ENCODE measurements at places on chromosomes 12 and 14. TPM values are rescaled to one million over a fixed set of nuclear protein-coding genes. Genes with fewer than 3 reads are reported as not detected.
A peak's percentile ranks its signal among the peaks of the same experiment; 100 is the strongest.

Gene CEBPE
- total RNA-seq, result not detected

Gene CFAP54
- 21.5 TPM for total RNA-seq

Gene C14orf180
- not detected for total RNA-seq

Gene ZNF839
- 12.5 TPM for total RNA-seq

Gene RIMKLB
- 92.6 TPM for total RNA-seq

Gene ANKRD33
- total RNA-seq, result 0.95 TPM

DNA sequence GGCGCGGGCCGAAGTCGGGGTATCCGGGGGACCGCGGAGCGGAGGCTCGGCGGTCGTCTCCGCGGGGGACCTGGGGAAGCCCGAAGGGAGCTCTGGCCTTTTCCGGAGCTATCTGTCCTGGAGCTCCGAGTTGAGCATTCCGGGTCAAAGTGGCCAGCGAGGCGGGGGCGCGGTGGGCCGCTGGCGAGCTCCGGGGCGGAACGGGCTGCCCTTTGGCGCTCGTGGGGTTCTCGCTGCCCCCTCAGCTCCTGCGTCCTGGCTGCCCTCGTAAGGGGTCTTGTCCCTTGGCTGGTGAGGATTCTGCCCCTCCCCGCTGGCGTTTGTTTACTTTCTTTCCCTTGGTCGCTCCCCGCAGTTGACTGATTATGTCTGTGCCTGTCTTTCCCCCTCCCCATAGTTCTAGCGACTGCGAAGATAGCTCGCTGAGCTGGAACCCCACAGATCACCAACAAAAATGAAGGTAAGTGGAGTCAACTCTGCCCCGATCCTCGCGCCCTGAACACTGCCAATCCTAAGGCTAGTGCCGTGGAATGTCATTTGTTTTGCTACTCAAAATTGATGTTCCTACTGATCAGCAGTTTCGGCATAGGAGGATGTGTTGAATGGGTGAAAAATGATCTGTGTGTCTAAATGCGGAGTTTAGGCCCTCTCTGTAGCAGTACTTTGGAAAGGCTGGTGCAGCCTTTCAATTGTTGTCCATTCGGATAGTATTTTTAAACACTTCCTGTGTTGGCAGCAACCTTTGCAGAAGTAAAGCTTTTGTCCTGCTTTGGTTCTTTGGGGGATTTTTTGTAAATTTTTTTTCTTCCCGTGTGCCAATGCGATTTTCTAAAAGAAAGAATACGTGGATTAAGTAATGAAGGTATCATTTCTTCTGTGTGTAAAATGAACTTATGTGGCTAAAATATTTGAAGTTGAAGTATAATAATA is 1.3 kb downstream of the ARID4A start:
- DNase-seq, result peak; percentile 46

DNA sequence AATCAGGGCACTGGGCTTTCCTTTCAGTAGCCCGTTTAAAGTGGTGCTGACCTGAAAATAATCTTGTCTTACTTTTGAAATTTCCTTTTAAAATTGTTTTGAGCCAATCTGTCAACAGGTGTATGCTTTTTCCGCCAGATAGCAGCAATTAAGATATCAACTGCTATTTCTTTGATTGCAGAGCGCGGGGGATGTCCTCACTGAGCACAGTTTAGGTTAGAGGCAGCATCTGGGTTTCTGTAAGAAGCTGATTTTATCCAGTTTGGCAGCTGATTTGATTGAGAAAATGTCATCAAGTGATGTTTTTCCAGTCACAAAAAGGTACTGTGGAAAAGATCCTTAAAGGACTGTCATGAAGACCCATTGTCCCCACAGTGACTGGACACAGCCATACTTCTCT is 371.8 kb downstream of the ADAMTS20 start:
- no peak for DNase-seq

DNA sequence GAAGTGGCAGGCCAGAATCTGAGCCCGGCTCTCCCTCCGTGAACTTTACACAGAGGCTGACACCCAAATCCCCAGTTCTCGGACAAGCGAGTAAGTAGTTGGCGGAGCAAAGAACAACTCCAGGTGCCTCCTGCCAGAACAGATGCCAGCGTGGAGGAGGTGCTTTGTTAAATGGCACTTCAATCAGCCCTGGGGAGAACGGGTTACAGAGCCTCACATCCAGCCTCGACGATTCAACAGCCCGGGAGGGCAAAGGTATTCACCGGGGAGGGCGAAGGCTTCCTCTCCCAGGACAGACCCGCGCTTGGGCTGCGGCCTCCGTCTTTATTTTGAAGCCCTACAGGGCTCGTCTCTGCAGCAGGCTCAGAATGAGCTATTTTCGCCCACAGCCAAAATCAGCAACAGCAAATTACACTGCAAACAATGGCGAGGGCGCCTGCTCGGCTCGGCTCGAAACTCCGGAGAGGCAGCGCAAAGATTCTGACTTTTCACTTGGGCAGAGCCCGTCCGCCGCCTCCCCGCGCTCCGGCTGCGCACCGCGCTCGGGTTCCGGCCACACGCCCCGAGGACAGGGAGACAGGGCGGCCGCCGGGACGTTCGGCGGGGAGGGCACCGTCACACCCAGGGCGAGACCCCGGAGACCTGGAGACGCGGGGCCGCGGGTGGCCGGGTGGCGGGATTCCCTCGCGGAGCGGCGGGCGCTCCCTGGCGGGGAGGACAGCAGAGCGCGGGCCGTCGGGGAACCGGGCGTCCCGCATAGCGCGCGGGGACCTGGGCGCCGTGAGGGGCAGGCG is 811 bp downstream of the TMCC3 start:
- peak; percentile 64 for DNase-seq

DNA sequence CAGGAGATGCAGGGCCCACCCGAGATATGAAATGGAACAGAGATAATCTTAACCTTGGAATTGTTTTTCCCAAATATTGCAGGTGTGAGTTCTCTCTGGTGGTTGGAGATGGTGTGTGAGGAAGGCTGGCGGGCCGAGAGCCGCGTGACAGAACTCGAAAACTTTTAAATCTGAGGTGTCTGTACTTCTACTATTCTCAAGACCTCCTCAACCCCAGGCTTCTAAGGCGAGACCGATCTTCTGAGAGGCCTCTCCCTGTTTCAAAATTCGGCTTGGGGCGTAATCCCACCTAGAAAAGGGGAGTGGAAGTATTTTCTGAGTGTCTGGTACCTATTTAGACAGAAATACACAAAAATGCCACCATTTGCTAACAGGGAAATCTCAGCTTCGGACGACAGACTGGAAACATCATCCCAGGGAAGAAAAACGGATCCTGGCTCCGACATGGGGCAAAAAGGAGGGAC is 611 bp downstream of the SARNP start:
- DNase-seq, result no peak

GRCh38 chr14:62015243-62015642 is 253.0 kb downstream of the SNAPC1 start:
- no peak for DNase-seq

GRCh38 chr12:101697197-101697929 is at the start of gene CHPT1:
Gene CHPT1, plus strand, starts transcription at chr12:101697640. Its CDS starts 222 bp downstream, at chr12:101697862.
- DNase-seq, result peak; percentile 50

DNA sequence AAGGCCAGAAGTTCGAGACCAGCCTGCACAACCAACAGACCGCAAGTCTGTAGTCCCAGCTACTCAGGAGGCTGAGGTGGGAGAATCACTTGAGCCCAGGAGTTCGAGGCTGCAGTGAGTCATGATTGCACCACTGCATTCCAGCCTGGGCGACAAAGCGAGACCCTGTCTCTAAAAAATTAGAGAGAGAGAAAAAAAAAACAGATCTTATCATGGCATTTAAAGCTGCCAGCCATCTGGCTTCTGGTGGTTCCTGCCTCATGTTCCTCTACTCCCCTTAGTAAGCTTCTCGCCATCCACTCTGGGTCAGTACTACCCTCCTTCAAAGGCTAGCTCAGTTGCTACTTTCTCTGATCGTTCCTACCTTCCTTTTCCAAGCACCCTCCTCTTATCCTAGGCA is 16.1 kb downstream of the CLSTN3 start:
- no peak for DNase-seq

GRCh38 chr14:101476916-101477553 is 84.3 kb upstream of the DIO3 start:
- DNase-seq, result no peak

DNA sequence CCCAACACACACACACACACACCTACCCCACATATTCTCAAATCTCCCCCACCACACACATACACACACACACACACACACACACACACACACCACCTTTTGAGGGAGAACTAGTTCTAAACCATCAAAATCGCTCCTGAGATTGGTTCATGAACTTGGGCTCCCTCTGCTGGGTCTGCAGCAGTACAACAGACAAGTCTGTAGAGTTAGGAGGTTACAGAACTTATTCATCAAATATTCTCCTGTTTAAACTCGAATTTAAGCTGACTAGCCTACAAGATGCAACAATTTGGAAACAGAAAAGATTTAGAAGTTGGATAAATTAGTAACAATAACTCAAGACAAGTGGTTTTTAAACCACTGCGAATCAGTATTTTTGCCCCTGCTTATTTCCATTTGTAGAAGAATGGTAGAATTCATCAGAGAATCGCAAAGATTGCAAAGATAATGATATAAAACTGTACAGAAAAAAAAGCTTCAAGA is 136.4 kb upstream of the USP15 start:
- peak; percentile 31 for DNase-seq

GRCh38 chr12:46473634-46474329 is 101.2 kb upstream of the SLC38A2 start:
- DNase-seq, result peak; percentile 98

DNA sequence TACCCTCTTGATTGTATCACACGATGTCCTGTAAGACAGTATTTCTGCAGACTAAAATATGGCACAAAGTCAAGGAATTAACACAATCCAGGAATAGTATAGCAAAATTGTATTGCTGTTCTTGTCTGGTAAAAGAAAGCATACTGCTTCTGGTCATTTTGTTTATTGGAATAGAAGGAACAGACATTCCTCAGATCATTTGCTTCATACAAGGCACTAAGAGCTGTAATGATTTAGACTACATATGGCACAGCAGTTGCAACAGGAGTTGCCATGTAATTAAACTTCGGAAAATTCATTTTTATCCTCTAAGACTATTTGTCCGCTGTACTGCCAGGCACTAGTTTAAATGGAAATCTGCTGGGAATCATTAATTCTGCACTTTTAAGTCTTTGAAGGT is 7.6 kb upstream of the KERA start:
- DNase-seq, result no peak

DNA sequence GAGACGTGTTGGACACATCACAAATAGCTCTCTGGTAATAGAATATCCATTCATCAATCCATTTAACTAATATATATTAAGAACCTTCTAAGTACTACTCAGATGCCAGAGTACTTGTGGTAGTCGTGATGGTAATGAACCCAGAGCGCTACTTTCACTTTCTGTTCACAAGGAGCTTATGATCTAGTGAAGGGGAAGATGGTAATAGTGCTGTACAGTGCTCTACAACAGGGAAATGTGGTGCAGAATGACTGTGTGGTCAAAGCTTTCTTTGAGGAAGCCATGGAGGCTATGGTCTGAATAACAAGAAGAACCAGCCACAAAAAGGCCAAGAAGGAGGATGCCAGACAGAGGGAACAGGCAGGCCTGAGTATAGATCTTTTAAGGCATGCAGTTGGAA is 212.0 kb downstream of the PTPRO start:
- no peak for DNase-seq

DNA sequence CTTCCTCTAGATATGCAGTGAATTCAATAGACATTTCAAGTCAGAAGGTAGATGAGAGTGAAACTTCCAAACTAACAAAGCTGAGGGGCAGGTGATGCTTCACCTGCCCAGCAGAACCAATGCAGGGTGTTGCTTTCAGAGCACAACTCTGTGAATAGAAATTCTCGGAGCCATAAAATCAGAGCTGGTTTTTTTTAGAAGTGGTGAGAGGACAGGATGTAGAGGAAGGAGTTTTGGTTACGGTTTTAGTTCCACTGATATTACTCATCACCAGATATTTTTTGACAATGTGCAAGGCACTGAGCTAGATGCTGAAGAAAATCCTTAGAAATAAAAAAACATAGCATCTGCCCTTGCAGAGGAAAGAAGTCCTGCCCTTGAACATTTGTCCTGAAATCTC is 62.2 kb downstream of the BMP4 start:
- DNase-seq, result peak; percentile 55

All from endothelial cell of umbilical vein (primary cell).